ENCODE measurements at places on chromosomes 3 and 15.

DNA sequence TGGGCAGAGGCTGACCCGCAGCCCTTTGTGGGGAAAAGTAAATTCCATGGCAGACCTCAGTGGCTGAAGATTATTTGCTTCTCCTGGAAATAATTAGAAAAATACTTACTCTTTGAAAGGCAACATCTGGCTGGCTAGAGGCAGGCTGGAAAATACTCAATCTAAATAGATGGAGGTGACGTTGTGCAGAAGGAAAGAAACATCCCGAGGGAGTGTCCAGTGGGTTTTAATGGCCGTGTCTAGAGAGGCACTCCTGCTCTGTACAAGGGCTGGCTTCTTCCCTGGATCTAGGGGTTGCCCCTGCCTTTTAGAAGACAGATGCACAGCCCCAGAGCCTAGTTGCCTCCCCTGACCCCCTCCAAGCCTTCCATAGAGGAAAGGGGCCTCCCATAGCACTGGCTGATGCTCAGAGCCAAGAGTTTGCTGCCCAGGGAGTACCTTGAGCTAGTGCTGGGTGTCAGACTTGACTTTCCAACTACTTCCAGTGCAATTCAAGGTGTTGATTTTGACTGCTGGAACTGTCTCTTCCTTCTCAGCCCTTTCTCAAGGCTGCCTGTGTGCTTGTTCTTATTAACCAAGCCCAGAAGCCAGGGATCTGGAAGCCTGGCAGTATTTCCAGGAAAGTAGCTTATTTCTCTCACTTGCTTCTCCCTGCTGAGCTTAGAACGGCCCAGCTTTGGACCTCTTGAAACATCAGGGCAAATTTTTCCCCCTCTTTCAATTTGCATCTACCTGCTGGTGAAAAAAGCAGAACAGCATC is 27.4 kb downstream of the CGNL1 start:
- DNase-seq, result no peak

DNA sequence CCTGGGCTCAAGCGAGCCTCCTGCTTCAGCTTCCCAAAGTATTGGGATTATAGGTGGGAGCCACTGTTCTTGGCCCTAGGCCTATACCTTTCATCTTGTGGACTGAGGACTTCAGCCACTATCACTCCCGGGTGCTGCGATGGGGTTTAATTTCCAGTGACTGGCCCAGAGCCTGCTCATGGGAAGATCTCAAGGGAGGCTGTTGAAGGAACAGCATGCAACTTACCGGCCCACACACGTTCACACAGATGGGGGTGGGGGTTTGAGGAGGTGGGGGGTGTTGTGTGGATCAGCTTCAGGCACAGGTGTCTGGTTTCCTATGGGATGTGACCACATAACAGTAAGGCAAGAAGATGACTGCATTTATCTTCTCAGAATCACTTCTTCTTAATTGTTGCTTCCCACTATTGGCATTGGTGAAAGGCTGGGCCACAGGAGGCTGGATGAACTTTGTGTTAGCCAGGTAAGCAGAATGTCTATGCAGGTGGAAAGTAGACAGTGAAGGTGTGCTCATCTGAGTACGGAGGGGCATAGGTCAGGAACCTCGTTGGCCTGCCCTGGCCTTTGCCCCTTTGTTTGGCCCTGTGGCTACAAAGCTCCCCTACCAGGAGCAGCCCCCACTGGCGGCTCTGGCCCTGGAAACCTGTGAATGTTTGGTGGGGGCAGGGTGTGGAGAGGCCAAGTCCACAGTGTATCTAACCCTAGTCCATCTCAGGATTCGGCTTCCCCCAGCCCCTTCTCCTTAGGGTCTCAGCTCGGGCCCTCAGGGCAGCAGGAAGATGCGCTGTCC is 1.4 kb upstream of the APBA2 start:
- DNase-seq, result no peak

GRCh38 chr15:84840741-84841429 is 23.7 kb downstream of the ALPK3 start:
- DNase-seq, result peak; percentile 38

DNA sequence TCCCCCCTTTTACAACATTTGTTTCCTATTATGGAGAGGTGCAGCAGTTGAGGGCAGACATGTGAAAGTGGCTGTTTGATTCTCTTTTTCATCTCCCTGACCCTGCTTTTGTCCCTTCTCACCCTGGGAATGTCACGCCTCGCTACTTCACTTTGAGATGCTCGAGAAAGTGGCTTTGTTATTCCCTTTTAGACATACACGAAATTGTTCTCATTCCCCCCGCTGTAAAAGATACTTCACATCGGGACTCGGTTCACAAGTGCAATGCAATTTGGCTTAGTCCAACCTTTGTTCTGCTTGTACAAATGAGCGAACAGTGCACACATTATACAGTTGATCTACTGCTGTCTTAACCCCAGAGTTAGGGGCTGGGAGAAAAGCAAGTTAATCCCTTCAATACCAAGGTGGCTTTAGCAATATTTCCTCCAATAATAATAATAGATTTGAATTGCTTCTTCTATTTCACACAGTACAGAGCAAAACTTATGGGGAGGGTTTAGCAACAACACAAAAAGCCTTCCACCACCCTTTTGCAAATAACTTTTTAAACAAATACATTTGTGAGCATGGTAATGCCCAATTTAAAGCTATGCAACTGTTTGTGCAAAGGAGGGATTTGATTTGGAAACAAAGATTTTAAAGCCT is 5.7 kb upstream of the FOXB1 start:
- peak; percentile 74 for DNase-seq

DNA sequence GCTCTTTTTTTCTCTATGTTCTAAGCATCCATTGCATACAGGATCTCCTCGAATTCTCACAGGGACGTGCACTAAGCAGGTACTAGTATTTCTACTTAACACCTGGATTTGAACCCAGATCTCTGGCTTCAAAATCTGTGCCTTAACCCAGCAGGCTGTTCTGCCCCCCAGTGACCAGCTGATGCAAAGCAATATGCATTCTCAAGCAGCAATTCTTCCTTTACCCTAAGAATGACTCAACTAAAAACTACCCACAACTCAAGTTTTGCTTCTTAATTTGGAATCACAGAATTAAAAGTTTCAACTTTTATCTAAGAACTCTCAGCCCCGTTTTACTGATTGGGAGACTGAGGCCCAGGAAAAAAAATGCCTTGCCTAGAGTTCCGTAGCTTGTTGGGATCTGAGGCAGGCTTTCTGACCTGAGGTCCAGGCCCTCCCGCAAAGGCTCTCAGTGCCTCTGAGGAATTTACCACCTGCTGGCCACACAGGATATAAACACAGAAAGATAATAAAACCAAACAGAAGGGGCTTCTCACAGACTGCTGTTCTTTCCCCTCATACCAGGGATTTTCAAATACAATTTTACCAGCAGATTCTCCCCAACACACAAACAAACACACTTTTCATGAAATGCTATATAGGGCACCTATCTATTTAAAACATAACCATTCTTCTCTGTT is 115.4 kb upstream of the RAD18 start:
- no peak for DNase-seq

DNA sequence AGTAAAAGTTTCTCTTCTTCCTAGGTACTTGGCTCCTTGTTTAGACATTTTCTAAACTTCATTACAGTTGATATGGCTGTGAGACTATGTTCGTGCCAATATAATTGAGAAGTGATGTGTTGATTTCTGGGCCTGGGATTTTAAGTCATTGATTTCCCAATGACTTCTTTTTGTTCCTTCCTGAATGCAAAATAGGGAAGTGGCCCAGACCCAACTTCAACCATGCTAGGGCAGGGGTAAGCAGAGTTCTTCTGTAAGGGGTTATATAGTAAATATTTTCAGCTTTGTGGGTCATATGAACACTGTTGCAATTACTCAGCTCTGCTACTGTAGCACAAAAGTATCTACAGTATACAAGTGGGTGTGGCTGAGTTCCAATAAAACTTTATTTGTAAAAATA is 320.1 kb upstream of the WNT5A start:
- no peak for DNase-seq

GRCh38 chr3:64138046-64138445 is 87.2 kb downstream of the PRICKLE2 start:
- no peak for DNase-seq

- no peak for DNase-seq
These were observed 116.6 kb downstream of the ST8SIA2 start for GRCh38 chr15:92510163-92510882.

DNA sequence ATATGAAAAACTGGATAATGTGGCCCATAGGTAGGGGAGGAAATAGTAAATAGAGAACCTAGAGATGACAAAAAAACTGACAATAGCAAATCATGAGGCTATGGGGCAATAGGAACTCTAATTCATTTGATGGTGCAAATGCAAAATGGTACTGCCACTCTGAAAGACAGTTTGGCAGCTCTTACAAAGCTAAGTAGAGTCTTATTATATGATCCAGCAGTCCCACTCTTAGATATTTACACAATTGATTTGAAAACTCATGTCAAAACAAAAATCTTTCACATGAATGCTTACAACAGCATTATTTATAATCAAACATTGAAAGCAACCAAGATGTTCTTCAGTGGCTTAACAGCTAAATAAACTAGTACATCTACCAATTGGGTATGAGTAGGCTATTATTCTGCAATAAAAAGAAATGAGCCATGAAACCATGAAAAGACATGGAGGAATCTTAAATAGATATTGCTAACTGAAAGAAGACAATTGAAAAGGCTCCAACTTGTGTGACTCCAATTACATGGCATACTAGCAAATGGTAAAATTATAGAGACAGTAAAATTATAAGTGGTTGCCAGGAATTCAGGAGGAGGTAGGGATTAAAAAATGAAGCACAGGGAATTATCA is 321.8 kb upstream of the STAC start:
- no peak for DNase-seq

GRCh38 chr3:51874889-51875288 is 512 bp downstream of the IQCF5 start:
- DNase-seq, result no peak

GRCh38 chr3:148737104-148737530 is 39.4 kb downstream of the AGTR1 start:
- DNase-seq, result no peak

DNA sequence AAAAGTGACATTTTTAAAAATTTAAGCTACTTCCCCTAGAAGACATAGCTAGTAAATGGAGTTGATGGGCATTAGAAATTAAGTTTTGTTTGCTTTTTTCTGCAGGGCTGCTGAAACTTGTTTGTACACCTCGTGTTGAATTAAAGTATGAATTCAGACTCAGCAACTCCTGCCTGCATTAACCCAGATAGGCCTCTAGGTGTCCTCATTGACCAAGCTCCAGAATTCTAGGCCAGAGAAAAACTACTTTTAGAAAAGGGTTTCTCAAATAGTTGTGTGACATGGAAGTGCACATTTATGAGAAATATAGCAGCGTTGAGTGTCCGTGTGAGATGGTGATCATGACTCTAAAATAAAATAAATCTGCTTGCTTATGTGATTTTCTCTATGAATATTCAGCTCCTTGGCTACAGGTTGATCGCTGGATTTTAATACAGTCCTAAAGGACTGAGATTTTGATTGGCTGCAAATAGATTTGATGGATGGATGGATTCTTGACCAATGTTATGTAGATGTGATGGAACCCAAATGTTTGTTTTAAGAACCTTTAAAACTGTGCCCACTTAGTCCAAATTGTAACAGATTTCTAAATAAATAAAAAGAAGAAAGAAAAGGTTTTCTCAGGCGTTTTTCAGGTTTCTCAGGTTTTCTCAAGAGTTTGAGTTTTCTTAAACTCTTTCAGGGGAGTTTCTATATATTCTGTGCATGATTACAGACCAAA is 39.4 kb upstream of the LMOD3 start:
- peak; percentile 2 for DNase-seq

GRCh38 chr3:114320246-114320645 is 26.4 kb downstream of the TIGIT start:
- no peak for DNase-seq

DNA sequence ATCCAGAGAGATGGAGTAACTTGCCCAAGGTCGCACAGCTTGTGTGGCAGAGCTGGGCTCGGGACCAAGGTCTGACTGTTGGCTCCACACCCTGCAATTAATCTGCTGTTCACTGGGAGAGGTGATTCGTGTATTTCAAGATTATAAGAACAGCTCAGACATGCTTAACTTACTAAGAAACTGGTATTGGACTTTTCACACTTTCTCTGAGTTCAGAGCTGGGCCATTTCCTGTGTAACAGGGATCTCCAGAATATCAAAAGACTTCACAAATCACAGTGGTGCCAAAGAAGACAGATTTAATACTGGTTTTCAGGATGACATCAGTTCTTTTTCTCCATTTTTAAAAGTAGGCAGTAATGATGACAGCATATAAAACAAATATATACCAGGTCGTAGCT is 156.8 kb upstream of the UBE2E1 start:
- DNase-seq, result no peak

DNA sequence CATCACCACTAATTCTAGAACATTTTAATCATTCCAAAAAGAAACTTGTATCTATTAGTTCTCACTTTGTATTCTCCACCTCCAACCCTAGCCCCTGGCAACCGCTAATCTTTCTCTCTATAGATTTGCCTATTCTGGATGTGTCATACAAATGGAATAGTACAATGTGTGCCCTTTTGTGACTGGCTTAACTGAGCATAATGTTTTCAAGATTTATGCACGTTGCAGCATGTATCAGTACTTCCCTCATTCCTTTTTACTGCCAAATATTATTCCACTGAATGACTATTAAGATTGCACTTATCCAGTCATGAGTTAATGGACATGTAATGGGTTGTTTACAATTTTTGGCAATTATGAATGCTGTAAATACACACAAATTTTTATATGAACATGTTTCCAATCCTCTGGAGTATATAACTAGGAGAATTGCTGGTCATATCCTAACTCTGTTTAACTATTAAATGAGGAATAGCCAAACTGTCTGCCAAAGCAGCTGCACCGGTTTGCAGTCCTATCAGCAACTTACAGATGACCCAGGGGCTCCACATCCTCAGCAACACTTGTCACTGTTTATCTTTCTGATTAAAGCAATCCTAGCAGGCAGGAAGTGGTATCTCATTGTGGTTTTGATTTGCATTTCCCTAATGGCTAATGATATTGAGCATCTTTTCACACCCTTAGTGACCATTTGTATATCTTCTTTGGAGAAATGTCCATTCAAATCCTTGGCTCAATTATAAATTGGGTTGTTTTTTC is 42.9 kb downstream of the DCUN1D1 start:
- no peak for DNase-seq

DNA sequence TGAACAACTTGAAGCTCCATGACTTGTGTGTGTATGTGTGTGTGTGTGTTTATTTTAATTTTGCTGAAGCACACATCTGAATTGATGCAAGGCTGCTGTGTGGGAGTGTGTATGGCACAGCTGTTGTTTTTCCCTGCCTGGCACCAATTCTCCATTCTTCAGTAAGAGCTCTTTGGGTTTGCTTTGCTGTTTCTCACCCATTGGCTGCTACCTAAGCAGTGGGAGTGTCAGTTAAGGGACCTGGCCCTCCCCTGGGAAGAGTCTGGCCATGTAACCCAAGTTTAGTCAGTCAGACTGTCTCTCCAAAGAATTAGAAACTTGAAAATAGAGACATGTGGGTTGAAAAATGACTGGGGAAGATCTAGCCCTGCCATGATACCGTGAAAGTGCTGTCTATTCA is 126.2 kb upstream of the SYNPR start:
- no peak for DNase-seq

GRCh38 chr3:23629181-23629894 is 176.4 kb upstream of the UBE2E1 start:
- no peak for DNase-seq

Data from NCI-H774 (cell line).